ENCODE measurements at places on chromosomes 2 and 18. TPM values are rescaled to one million over a fixed set of nuclear protein-coding genes. Genes with fewer than 3 reads are reported as not detected.

NT5C1B gene
- total RNA-seq = not detected

SERPINB12 gene
- total RNA-seq = not detected

MAL gene
- not detected for total RNA-seq

CRYBA2 gene
- total RNA-seq = not detected

ESPNL gene
- 5.2 TPM for total RNA-seq

ANO7 gene
- total RNA-seq = 0.30 TPM

XPO1 gene
- 99.3 TPM for total RNA-seq

ST8SIA3 gene
- total RNA-seq = not detected

Measured in bronchus fibroblast of lung (primary cell).